ENCODE measurements at places on chromosomes 7 and 10.

- DNase-seq = no peak
Measured at GRCh38 chr7:90720984-90721760, 125.1 kb downstream of the CDK14 start.

GRCh38 chr10:22681783-22682183, 32.6 kb downstream of the PIP4K2A start:
- DNase-seq = no peak

GRCh38 chr7:154777023-154777422, 225.9 kb downstream of the PAXIP1 start:
- DNase-seq = no peak

- DNase-seq = no peak
Measured at GRCh38 chr10:131852823-131853609, 47.8 kb upstream of the PPP2R2D start.

Measured in NCI-H748 treated with DMSO at 0.1 percent for 48 hours (cell line).